Endodermal cell (in vitro differentiated cells): ENCODE measurements at places on chromosomes 1 and 21. TPM values are rescaled to one million over a fixed set of nuclear protein-coding genes. Genes with fewer than 3 reads are reported as not detected.

The FAM151A gene
- total RNA-seq = not detected in 2 replicates

The ANKRD45 gene
- total RNA-seq = 1.5 and 1.9 TPM in 2 replicates

The ERICH3 gene
- not detected in 2 replicates for total RNA-seq

The FCRL6 gene
- total RNA-seq = not detected in 3 replicates

The SH2D5 gene
- 3.4 to 5.0 TPM (median 3.6 TPM) in 3 replicates for total RNA-seq

The KHDRBS1 gene
- 223 to 240 TPM (median 235 TPM) in 3 replicates for total RNA-seq

The LCE2C gene
- not detected in 2 replicates for total RNA-seq

DNA sequence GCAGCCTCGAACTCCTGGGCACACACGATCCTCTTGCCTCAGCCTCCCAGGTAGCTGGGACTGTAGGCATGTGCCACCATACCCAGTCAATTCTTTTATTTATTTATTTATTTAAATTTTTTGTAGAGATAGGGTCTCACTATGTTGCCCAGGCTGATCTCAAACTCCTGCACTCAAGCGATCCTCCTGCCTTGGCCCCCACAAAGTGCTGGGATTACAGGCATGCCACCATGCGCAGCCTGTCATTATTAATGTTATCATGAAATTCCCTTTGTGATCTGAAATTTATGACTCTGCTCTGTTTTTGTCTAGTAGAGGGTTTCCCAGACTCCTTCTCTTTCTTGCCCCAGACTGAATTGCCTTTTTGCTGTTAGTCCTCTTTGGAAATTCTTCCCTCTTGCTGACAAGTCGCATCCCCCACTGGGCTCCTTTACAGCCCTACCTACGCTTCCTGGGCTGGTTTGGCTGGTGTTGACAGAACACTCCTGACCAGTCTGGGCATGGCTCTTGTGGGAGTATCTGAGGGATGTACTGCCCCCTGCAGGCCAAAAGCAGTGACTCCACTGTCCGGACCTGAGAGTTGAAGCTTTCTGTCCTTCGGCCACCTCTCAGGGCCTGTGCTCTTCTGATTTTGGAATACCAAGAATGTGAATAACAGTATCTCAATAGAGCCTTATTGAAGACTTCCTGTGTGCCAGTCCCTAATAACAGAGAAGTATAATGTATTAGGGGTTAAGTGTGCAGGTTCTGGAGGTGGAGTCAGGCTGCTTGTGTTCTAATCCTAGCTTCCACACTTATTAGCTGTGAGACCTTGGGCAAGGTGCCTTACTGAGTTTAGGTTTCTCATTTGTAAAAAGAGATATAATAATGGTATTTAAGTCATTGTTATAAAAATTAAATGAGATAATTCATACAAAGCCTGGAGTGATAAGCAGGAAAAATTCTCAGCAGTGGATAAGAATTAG, 28.2 kb downstream of the TCEANC2 start:
- peak; percentile 97 for DNase-seq

GRCh38 chr1:74003806-74004205, 194.2 kb downstream of the LRRIQ3 start:
- no peak for DNase-seq

DNA sequence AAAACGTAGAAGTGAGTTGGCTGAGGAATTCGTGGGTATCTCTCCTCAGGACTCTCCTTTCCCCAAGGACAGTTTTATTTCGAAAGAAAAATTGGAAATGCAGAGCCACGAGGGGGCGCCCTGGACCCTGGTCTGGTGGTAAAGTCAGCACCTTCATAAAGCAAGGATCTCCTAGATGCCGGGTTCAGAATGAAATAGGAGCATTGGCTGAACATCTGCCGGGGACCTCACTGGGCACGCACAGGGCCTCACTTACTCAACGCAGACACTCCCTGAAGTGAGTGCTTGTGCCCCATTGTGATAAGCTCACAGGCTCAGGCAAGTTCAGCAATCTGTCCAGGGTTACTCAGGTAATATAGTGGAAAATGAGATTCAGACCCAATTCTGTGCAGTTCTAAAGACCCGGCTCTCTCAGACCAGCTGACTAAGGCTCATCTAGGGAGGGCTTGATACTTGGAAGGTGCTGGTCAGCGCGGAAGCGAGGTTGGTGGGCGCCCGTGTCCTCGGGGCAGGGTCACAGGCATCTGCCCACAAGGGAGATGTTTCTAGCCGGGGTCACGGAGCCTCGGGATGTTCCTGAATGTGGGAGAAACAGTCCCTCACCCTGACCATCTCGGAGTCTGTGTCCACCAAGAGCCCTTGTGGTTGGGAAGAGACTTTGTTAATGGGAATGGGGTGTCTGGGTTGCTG, 55.7 kb upstream of the ETV3 start:
- peak; percentile 96 for DNase-seq

GRCh38 chr1:44050261-44050660, 19.0 kb upstream of the SLC6A9 start:
- no peak for DNase-seq

DNA sequence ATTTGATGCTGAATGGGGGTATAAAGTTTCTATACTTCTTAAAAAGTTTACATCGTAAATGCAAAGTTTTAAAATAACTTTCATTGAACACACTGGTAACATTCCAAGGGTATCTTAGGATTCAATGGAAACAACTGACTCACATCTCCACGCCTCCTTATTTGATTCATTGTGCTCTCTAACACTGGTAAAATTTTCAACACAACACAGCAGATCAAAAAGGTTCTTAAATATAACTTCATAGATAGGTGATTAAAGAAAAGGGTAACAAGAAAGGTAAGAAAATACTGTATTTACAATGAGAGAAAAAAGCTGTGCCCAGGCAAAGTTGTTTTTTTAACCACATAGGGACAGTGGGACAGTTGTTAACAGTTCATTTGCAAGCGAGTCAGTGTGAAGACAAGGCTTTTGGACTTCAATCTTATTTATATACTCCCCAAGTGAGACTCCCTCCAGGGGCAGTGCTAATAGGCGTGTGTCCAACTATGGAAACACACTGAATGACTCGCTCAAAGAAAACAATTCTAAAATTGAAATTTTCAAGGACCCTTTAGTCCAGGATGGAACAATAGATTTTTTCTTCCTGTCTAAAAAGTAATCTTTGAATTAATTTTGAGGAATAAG, 140.5 kb downstream of the TIAM1 start:
- no peak for DNase-seq

- no peak for DNase-seq
Measured at GRCh38 chr1:113662101-113662500, 97.2 kb downstream of the PHTF1 start.

GRCh38 chr1:43302721-43303470, 2.1 kb downstream of the TIE1 start:
- DNase-seq = no peak

DNA sequence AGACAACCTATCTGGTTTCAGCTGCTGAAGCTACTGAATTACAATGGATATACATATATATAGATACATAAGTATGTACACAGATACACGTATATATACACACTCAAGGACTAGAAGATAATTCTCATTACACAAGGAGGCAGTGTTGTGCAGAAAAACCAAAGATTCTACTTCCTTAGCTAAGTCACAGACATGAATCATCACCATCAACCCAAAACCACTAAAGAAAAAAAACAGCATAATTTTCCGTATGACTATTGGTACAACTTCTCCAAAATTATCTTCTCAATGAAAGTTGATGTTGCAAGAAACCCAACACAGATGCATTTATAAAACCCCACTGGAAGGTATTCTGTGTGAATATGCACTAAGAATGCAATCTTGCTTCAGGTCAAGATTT, 36.8 kb upstream of the RPF1 start:
- DNase-seq = no peak

- no peak for DNase-seq
Measured at GRCh38 chr1:182917378-182917777, 35.6 kb downstream of the SHCBP1L start.

DNA sequence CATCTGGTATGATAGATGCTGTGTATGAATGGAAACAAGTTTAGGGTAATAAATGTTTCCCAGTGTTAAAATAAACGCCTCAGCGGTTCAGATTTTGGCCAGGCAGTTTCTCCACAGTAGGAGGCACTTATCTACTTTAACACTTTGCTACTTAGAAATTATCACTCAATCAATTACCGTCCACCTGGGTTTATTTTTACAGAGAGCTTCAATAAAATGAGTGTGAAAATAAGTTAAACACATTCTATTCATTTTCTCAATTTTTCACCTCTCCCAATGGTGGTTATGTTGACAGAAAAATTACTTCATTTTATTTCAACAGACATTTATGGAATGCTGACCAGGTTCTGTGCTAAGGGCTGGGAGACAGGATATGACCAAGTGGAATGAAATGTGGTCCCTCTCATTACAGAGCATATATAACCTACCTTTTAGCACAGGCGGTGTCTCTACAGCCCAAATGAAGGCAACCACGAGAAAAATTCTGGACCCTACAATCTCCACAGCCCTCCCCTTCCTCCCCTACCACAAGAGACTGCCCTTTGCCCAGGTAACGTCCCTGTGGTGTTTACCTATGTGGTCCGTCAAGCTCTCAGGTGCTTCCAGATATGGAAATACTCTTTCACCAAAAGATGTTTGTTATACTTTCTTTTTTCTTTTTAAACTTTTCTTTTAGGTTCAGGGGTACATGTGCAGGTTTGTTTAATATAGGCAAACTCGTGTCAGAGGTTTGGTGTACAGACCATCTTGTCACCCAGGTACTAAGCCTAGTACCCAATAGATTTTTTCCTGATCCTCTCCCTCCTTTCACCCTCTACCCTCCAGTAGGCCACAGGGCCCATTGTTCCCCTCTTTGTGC, 105.5 kb downstream of the HLCS start:
- DNase-seq = no peak

DNA sequence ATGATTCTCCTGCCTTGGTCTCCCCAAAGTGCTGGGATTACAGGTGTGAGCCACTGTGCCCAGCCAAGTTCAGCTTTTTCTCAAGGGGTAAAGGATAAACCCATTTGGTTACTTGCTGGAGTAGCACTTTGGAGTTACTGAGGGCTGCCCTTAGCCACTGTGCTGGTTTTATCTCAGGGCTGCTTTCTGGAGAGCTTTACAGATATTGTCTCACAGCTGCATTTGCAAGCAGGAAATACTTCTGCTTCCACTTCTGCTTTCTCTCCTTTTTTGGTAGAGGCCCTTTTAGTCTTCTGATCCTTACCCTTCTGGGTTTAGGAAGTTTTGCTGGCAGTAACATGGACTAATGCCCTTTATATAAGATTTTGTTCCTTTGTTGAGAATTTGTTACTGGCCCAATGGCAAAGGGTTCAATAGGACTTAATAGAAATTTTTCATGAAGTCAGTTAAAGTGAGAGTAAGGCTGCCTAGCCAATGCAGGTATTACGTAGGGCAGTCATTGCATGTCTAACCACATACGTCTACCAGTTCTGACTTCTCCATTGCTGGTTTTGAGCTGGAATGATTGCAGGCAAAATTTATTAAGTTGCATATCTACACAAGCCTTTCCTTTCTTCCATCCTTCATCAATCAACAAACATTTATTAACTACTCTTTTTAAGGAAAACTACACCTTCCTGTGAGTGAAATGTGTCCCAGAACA, 24.4 kb downstream of the CAP1 start:
- no peak for DNase-seq
